Activated CD4-positive, alpha-beta T cell treated with anti-CD3 and anti-CD28 coated beads, Interleukin-2, amount 50 U/mL, for 24 hours (primary cell): ENCODE measurements at places on chromosomes 7 and 10.

DNA sequence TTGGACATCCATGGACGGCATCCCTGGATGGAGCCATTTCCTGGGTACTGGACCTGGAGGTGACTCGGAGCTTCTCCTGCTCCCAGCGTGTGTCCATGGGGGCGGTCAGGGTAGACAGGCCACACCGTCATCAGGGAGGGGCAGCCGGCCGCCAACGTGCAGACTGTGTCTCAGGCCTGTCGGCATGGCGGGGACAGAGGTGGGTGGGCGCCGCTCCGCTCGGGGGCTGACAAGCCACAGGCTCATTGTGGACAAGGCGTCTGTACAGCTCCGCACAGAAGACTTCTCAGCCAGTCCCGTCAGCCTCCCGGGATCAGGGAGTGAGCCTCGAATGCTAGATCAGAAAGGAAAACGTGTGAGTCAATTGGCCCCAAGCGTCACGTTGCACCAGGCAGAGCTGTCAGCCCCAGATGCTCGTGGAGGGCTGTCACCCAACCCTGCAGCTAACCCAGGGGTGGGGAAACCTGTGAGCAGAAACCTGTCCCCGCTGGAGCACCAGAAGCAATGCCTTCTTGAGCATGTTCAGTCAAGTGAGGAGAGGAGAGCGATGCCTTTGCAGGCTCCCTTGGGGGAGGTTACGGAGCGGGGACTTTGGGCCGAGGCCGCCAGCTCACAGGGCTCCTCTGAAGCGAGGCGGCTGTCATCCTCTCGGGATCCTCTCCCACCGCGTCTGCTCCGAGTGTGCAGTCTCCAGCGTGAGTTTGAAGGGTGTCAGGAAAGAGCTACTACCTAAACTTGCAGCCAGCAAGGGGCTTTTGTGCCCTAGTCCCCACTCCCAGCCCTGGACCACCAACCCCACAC, 16.0 kb upstream of the DPYSL4 start:
- DNase-seq, result no peak

- DNase-seq, result no peak
These were observed 16.6 kb upstream of the GTPBP4 start for GRCh38 chr10:971613-972012.

GRCh38 chr10:113978802-113979201, 64.9 kb upstream of the ADRB1 start:
- no peak for DNase-seq

DNA sequence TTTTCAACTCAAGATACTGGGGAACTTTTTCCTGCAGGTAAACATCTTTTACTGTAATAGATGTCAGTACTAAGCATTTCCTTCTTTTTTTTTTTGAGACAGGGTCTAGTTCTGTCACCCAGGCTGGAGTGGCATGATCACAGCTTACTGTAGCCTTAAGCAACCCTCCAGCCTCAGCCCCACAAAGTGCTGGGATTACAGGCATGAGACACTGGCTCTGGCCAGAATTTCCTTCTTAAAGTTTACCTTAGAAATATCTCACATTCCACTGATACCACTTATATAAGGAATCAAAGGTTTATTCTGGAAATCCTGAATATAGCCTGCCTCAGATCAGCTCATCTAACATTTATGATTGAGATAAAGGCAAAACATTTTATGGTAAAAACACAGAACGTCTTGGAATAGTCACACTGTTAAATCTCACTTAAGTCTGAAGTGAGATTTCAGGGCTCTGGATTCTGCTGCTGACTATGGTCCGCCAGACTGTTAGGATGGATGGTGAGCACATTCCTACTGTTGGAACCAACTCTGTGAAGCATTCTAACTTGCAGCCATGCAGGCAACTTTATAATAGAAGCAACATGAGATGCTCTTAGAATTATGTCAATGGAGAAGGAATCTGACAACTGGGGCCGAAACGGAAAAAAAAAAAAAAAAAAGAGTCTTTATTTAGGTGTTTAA, 151.9 kb downstream of the ZMYND11 start:
- no peak for DNase-seq

DNA sequence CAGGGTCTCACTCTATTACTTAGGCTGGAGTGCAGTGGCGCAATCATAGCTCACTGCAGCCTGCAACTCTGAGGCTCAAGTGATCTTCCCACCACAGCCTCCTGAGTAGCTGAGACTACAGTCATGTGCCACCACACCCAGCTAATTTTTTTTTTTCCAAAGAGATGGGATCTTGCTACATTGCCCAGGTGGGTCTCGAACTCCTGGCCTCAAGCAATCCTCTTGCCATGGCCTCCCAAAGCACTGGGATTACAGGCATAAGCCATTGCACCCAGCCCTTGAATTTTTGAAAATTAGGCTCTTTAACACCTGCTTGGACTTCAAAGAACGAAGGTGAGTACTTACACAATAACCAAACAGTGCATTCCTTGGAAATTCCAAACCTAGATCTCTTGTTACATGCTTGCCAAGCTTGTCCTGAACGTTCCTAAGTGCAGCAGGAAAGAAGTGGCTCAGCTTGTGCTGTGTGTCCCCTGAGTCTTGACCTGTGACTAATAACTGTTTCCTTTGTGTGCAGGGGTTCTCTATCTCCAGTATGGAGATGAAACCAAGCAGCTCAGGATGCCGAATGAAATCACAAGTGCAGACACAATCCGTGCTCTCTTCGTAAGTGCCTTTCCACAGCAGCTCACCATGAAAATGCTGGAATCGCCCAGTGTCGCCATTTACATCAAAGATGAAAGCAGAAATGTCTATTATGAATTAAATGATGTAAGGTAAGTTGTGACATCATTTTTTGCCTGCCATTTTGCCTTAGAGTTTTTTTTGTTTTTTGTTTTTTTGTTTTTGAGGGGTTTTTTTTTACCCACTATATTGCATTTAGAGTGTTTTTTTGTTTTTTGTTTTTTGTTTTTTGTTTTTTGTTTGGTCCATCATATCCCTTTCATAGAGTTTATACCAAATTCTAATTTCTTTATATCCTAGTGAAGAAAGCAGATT, 223.8 kb downstream of the KIAA1217 start:
- no peak for DNase-seq

DNA sequence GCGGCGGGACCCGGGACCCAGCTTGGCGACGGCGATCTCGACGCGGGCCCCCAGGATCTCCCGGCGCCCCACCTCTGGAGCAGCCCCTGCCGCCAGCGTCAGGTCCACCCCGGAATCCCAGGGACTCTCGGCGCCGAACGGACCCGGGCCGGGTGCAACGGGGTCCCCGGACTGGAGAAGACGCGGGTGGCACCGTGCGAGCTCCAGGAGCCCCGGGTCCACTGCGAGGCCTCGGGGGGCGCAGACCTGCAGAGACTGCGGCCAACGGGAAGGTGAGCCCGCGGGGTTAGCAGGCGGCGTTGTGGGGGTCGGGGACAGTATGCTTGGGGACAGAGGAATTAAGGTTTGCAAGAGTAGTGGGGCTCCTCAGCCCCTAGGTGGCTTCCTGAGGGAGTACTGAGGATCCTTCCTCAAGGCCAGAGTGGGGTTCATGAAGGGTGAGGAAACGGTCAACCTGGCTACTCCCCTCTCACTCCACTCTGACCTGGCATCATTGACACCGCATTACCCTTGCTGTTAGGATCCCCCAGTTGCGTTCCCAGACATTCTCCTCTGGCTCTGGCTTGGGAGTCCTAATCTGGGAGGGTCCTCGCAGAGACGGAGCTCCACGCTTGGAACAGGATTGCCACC, 353 bp downstream of the EPHB6 start:
- DNase-seq, result no peak

- no peak for DNase-seq
These were observed 116.8 kb downstream of the ZFAND4 start for GRCh38 chr10:45555795-45556194.
